Activated T-helper 17 cell treated with anti-CD3 and anti-CD28 coated beads, Interleukin-2, amount 50 U/mL, for 72 hours (primary cell): ENCODE measurements at places on chromosomes 3 and 15.

DNA sequence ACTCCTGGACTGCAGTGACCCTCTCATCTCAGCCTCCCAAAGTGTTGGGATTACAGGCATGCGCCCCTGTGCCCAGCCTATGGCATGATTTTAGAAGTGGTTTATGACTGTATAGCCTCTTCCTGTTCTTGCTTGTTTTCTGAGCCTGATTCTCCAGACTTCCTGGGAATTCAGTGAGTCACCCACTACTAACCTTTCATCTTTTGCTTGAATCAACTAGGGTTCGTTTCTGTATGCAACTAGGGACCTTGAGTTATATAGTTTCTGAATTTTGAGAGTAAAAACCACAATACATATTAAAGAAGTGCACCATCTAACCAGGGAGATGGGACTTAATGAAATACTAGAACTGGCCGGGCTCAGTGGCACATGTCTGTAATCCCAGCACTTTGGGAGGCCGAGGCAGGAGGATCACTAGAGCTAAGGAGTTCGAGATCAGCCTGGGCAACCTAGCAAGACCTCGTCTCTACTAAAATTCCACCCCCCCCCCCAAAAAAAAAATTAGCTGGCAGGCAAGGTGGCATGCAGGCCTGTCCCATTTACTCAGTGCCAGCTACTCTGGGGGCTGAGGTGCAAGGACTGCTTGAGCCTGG, 76.0 kb downstream of the ZNF609 start:
- peak; percentile 89 for ATAC-seq

GRCh38 chr15:85854345-85855097, 59.8 kb upstream of the KLHL25 start:
- peak; percentile 75 for ATAC-seq

- no peak for ATAC-seq
These were observed 52.2 kb downstream of the SLCO2A1 start for GRCh38 chr3:133977568-133977967.

DNA sequence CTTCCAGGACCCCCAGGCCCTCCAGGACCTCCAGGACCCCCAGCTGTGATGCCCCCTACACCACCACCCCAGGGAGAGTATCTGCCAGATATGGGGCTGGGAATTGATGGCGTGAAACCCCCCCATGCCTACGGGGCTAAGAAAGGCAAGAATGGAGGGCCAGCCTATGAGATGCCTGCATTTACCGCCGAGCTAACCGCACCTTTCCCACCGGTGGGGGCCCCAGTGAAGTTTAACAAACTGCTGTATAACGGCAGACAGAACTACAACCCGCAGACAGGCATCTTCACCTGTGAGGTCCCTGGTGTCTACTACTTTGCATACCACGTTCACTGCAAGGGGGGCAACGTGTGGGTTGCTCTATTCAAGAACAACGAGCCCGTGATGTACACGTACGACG, 22.1 kb upstream of the CMSS1 start:
- no peak for ATAC-seq

GRCh38 chr3:14137004-14137403, 12.2 kb downstream of the TMEM43 start:
- no peak for ATAC-seq

DNA sequence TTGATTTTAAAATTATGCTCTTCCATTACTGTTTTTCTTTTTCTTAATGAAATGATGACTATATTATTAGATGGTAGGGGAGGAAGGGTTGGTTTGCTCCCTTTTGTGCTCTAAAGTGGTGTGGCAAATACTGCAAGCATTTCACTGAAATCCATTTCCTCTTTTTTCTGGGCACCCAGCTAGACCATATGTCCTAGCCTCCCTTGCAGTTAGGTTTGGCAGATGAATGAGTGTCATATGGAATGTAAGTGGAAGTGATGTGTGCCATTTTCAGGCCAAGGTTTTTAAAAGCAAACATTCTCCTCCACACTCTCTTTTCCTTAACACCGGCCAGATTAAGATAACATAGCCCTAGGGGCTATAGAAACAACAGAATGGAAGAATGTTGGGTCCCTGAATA, 363.0 kb downstream of the FGF12 start:
- no peak for ATAC-seq

GRCh38 chr15:54374184-54374952, 396.1 kb downstream of the UNC13C start:
- ATAC-seq: no peak

DNA sequence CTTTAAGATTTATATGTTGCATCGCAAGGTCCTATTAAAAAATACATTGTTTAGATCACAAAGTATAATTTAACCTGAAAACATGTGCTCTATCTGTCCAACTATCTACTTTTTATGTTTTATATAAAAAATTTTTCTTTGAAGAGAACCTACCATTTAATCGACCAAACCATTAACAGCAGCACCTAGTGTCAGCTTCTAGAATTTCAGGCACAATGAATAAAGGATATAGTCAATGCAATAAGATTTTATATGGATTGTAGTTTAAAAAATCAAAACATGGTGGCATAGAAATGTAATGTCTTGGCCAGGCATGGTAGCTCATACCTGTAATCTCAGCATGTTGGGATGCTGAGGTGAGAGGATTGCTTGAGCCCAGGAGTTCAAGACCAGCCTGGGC, 313.7 kb downstream of the GAP43 start:
- no peak for ATAC-seq

GRCh38 chr15:69161878-69162213, 1.4 kb downstream of the GLCE start:
- no peak for ATAC-seq

DNA sequence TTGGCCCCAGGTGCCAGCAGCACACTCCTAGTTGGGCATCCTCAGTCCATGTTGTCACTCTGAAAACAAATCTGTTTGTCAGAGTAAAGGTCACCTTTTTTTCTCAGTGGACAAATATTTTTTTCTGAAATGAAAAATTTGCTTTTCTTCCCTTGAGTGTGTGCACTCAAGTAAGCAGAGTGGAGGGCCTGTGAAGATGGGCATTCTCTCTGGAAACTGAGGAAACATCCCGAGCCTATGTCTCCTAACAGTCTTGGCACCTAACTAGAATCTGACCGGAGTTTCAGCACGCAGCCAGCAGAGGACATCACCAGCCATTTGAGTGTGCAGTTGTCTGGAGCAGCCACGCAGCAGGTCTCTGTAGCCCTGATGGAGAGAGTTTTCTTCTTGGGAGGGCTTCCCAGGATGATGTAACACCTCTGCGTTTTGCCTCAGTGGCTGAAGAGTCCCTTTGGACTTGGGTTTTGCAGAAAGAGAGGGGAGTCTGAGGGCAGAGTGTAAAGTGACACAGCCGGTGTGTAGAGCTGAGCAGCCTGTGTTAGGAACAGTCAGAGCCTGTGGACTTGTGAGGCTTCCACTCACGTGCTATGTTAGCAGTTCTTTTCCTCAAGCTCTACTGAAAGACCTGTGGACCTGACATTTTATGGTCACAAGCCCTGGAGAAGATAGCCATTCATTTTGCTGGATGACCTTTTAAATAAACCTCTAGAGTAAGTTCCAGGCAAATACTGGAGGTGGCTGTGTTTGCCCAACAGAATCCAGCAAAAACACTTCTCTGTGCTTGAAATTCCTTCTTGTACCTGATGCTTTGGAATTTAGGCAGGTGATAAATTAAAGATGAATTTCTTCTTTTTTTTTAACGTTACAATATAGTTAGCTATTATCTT, 51.6 kb downstream of the ABHD2 start:
- no peak for ATAC-seq
